Lower leg skin (tissue), 4 donors: ENCODE measurements at places on chromosomes 11 and 22. TPM values are rescaled to one million over a fixed set of nuclear protein-coding genes. Genes with fewer than 3 reads are reported as not detected.

KCNK4 gene
- not detected for total RNA-seq

SLC29A2 gene
- total RNA-seq: 1.8 TPM

- DNase-seq: no peak
These were observed 119.4 kb downstream of the TTC28 start for GRCh38 chr22:28560046-28560742.

DNA sequence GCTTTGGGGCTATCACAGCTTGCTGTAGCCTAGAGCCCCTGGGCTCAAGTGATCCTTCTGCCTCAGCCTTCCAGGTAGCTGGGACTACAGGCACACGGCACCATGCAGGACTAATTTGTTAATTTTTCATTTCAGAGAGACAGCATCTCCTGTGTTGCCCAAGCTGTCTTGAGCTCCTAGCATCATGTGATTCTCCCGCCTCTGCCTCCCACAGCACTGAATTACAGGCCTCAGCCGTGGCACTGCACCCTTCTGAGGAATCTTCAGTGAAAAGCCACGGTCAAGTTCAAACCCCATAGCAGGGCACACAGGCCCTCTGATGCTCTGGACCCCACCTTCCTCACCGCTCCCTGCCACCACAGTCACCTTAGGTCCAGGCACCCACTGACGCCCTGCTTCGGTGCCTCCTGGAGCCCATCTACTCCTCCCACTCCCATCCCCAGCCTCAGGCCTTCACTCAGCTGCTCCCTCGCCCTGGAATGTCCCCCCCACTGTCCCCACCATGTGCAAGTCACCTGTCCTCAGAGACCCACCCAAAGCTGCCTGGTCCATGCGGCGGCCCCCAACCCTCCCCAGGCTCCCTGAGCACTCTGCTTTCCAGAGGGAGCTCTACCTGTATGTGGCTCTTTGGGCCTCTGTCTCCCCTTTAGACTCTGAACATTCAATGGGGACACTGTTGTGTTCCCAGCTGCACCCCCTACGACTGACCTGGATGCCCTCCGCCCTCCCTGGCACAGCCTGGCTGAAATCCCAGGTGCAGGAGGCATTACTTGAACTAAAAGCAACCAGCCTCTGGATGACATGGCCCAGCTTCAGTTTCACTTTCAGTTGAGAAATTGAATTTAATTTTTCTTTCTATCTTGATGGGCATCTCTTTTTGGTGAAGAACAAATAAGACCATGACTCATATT is 1.6 kb downstream of the APOL2 start:
- DNase-seq: no peak

- DNase-seq: no peak
These were observed 901.2 kb downstream of the METTL15 start for GRCh38 chr11:29009426-29009825.

GRCh38 chr22:27463121-27463660 is 338.4 kb downstream of the MN1 start:
- no peak for DNase-seq

DNA sequence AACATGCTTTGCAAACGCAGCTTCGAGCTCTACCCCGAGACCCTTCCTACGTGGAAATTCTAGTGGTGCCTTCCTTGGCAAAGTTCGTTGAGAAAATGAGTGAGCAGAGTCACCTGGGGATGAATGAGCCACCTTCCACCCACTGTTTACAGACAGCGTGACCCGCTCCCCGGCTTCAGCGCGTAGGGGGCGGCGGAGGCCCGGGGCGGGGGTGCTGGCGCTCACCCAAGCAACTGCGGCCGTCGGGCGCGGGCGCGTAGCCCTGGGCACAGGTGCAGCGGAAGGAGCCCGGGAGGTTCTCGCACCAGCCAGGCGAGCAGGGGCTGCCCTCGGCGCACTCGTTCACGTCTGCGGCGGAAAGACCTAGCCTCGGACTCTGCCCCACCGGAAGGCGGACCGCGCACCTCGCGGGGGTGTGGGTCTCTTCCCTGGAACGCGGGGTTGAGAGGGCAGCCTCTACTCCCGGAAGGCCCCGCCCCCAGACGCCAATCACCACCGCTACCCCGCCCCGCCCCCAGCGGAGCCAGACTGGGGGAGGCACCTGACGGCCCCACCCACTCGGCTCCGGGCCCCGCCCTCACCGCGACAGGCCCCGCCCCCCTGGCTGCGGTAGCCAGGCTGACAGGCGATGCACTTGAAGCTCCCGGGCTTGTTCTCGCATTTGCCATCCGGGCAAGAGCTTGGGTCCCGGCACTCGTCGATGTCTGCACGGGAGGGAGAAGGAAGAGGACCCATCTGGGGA is 11.8 kb downstream of the LTBP3 start:
- DNase-seq: peak; percentile 87

GRCh38 chr11:35553831-35554230 is 28.4 kb upstream of the PAMR1 start:
- DNase-seq: no peak

DNA sequence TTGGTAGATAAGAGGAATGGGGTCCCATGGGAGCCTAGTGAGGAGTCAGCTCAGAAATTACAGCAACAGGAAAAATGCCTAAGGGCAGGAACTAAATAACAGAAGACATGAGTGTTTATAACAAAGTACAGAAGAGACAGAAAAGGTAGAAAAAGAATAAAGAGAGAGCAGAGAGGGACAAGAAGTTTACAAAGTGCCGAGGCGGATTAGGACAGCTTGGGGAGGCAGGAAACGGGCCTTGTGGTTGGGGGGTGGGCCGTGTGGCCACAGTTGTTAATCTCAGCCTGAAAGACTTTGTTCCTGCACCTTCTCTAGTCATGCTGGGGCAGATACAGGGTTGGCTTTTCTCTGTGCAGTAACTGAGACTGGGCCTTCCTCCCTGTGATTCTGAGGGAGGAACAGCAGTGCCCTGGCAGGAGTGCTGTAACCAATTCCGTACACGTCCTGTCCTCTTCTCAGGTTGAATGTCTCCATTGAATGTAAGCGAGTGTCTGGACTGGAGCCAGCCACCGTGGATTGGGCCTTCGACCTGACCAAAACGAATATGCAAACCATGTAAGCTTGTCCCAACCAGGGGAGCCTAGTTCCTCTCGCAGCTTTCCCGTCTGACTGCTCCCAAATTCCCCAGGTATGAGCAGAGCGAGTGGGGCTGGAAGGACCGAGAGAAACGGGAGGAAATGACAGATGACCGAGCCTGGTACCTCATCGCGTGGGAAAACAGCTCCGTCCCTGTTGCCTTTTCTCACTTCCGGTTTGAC is 13.2 kb downstream of the NAA40 start:
- no peak for DNase-seq

DNA sequence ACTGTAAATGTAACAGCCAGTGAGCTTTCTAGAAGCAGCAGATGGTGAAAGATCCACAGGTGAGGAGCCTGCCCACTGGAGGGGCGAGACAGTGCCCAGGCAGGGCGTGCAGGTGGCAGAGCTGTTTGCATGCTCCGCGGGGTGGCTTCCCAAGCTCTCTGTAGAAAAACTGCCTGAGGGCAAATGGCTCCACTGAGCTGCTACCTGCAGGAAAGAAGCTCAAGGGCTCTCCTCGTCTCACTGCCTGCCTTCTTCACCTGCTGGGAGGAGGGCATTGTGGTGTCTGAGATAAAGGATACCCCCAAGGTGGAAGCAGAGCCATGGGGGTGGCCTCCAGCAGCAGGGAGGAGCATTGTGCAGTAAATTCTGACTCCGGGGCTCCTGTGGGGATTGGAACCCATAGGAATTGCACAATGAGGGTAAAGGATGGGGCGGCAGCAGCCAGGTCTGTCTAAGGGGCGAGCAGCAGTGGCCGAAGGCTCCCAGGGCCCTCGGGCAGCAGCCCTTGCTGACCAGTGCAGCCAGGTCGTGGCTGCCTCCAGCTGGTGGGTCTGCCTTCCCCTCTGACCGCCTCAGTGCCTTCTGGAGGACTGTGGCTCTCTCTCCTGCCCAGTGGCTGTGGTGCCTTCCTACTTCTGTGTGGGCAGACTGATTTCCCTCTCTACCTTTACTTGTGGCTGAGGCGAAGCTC is 28.0 kb upstream of the CABP7 start:
- DNase-seq: no peak

- DNase-seq: no peak
These were observed 982 bp downstream of the APOBEC3H start for GRCh38 chr22:39098026-39098425.

- DNase-seq: no peak
These were observed 55.5 kb downstream of the ABTB2 start for GRCh38 chr11:34302046-34302921.

DNA sequence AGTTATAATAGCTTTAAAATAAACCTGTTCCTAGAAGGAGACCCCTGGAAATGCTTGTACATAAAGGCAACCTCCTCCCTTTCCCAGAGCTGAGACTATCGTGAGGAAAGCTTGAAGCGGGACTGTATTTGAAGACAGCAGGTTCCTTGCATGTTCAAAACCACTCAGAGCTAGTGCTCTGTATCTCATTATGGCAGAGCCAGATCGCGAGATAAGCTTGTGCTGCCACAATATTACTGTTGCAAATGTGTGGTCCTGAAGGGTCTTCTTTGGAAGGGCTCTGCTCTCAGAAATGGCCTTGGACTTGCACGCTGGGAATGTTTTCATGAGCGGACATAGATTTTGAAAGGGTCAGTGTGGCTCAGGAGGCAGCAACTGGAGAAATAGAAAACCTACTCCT is 168.2 kb downstream of the KIRREL3 start:
- DNase-seq: no peak
